LoVo (cell line): ENCODE measurements at places on chromosomes 2 and 18.

GRCh38 chr18:33844232-33844631 lies 266.2 kb downstream of the ASXL3 start:
- DNase-seq = no peak

- no peak for DNase-seq
These were observed 20.2 kb downstream of the CHST10 start for GRCh38 chr2:100397118-100397860.

- DNase-seq = no peak
These were observed 7.1 kb upstream of the SOS1 start for GRCh38 chr2:39127973-39128372.

DNA sequence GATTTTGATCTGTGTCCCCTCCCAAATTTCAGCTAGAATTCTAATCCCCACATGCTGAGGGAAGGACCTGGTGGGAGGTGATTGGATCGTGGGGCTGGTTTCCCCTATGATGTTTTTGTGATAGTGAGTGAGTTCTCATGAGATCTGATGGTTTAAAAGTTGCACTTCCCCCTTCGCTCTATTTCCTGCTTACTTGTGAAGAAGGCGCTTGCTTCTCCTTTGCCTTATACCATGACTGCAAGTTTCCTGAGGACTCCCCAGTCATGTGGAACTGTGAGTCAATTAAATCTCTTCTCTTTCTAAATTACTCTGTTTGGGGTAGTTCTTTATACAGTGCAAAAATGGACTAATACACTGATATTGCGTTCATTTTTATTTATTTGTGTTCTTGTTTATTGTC lies 636.8 kb upstream of the LINC00305 start:
- DNase-seq = no peak

DNA sequence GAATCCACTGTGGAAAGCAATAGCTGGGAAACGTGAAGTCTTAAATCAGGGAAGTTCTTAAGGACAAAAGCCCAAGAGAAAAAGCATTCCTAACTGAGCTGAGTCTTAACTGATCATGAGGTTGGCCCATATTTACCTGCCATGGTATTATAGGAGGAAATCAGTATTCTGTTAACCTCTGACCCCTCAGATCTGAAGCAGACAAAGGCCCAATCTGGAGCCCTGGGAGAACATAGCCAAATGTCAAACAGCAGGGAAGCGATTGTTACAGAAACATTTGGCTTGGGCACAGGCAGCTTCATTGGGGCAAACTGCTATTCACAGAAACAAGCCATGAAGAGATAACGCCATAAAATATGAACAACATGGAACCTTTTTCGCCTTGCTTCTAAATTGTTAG lies 18.8 kb downstream of the EPHA4 start:
- DNase-seq = no peak

DNA sequence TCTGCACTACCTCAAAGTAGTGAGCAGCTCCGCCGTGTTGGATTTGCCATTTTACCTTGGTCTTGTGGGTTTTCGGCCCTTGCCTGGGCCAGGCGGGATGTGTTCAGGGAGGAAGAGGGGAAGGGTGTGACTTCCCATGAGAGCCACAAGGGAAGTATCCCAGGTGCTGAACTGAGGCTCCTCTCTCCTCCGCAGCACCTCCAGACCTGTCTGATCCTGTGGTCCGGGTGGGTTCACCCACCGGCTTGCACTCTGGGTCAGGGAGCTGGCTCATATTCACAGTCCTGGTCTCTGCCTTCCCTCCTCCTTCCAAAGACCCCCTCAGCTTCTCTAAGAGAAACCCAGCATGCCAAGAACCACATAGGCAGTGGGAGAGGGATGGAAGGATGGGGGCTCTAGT lies 235.8 kb downstream of the SEPTIN10 start:
- DNase-seq = no peak

GRCh38 chr18:3482258-3482657 lies 32.3 kb downstream of the TGIF1 start:
- DNase-seq = no peak

DNA sequence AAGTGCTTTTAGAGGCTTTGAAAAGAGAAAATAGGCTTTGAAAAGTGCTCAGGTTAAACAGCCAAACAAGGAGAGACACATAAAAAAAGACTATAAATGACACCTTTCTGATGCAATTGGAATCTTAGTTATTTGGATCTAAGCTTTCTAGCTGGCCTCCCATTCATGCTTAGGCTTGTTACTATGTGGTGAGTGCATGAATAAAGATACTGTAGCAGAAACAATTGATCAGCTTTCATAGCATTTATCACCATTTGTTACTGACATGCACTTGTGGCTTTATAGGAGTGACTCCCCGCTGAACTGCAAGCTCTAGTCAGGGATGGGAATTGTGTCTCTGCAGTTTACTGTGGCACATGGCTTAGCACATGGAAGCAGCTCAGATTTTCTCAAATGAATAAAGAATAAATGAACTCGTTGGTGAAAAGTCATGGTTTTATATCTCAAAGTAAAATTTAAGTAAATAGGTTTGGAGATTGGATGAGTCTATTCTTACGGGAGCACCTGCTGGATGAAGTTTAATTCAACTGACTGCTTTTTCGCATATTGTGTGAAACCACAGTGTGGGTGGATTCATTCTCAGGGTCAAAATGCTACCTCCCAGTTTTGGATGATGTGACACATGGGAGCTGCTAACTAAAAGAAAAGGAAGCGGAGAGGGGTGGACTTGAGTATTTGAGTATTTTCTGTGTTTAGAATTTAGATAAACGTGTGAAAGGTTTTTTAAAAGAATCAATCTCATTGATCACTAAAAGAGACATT lies 91.1 kb upstream of the NOL4 start:
- DNase-seq = no peak

DNA sequence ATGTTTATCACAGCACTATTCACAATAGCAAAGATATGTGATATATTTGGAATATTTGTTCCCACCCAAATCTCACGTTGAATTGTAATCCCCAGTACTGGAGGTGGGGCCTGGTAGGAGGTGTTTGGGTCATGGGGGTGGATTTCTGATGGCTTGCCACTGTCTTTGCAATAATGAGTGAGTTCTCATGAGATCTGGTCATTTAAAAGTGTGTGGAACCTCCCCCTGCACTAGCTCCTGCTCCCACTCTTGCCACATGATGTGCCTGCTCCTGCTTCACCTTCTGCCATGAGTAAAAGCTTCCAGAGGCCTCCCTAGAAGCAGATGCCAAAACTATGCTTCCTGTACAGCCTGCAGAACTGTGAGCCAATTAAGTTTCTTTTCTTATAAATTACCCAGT lies 72.2 kb upstream of the DYNC1I2 start:
- DNase-seq = no peak

DNA sequence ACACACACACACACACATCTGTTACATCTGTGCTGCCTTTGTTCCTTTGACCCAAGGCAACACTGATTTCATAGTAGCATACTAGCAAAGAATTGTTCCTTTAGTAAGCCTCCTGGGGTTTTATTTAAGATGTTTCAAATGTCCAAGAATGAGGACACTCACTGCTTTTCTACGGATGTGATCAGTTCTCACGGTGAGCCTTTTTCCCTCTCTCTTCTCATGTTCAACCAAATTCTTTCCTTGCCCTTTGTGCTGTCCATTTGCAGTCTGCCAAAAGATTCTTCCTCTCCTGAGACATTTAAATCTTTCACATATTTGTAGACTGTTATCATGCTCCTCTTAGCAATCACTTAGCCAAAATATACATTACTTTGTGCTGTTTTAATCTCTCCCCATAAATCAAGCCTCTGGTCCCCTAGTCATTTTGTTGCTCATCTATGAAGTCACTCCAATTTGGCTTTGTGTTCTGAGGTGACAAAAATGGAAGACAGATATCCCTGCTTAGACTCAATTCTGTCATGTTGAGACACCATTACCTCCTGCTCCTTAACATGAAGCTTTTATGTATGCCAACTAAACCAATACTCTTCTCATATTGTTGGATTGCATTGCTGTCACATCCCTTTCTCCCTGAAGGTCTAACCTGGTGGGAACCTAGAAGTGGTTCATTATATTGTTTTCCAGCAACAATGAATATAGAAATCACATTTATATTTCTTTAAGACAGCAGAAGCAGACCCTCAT lies 1605.3 kb upstream of the ACVR2A start:
- DNase-seq = no peak

DNA sequence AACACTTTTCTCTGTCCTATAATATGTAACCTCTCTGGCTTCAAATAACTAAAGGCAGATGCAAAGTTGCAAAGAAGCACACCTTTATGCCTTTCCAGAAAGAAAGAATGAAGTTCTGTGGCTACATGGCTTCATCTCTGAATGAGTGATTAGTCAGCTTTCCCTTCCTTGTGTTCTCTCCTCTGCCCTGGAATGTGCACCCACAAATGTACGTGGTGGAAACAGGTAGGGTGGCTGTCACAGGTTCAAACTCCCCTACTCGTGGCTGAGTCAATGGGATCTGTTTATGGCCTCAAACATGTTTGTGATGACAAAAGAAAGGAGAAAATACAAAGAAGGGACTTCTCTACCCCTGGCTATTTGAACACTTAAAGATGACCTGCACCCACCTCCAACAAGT lies 55.5 kb upstream of the ACVR2A start:
- DNase-seq = no peak

- no peak for DNase-seq
These were observed 48.6 kb downstream of the ETAA1 start for GRCh38 chr2:67445652-67446268.

- no peak for DNase-seq
These were observed 11.2 kb downstream of the CWC22 start for GRCh38 chr2:179995741-179996515.

GRCh38 chr2:240931319-240931949 lies 25.3 kb downstream of the CROCC2 start:
- DNase-seq = no peak

DNA sequence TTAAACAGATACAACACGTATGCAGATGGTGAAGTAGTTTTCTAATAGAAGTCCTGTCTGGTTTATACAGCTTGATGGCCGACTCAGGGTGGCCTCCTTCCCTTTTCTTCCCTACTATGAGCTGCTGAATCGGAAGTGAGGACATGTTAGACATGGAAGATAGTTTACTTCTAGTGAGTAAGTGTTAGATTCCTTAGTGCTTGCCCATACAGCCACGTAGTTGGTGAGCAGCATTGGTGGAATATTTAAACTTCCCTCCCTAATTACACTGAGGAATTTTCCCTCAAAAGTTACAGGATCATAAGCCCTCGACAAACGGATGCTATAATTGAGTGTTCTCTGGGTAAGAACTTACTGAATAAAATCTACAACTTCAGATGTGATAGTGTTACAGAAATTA lies 52.1 kb downstream of the RHBDD1 start:
- DNase-seq = no peak

DNA sequence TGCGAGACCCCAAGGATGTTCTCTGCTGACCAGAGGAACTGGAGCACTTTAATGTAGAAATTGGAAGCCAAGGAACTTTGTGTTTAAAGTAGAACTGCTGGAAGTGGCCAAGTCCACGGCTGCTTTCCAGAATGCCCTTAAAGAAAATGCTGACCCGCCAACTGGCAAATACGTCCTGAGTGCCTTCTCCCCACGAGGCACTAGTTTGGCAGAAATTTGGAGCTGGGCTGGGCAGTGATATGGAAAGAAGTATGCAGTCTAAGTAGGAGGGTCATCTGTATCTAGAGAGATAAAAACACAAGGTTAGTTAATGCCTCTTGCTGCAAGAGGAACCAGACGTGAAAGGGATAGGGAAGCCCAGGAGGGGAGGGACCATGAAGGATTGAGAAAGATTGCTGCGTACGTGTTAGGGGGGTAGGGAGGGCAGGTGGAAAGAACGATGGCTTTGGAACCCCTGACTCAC lies 59.3 kb upstream of the RFX8 start:
- no peak for DNase-seq

DNA sequence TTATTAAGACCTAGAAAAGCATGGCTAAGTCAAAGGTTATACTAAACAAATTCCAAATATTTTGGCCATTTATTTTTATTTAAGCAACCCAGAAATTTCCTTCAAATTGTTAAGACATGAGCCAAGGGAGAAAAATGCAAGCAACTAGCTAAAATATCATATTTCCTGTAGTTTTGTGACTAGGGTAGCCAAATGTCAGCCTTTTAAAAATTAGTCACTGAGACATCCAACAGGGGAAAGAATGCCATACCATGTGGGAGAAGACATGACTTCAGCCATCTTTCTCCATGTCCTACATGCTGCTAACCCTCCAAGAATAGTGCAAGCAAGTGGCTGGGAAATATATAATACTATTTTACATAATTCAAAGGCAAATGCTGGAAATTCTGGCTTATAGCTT lies 197.9 kb downstream of the DSEL start:
- DNase-seq = no peak

GRCh38 chr2:25387876-25388449 lies 46.2 kb upstream of the DNMT3A start:
- no peak for DNase-seq

DNA sequence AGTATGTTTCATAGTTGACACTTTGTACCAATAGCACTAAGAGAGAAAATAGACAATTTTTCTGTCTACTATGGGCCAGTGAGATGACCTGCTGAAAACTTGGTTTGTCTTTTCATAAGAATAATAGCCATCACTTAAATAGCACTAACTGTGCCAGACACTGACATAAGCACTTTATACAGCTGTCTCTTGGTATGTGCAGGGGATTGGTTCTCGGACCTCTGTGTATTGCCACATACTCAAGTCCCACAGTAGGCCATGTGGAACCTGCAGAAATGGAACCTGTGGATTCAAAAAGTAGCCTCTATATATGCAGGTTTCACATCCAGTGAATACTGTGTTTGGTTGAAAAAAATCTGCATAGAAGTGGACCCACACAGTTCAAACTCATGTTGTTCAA lies 126.7 kb downstream of the XRCC5 start:
- no peak for DNase-seq

DNA sequence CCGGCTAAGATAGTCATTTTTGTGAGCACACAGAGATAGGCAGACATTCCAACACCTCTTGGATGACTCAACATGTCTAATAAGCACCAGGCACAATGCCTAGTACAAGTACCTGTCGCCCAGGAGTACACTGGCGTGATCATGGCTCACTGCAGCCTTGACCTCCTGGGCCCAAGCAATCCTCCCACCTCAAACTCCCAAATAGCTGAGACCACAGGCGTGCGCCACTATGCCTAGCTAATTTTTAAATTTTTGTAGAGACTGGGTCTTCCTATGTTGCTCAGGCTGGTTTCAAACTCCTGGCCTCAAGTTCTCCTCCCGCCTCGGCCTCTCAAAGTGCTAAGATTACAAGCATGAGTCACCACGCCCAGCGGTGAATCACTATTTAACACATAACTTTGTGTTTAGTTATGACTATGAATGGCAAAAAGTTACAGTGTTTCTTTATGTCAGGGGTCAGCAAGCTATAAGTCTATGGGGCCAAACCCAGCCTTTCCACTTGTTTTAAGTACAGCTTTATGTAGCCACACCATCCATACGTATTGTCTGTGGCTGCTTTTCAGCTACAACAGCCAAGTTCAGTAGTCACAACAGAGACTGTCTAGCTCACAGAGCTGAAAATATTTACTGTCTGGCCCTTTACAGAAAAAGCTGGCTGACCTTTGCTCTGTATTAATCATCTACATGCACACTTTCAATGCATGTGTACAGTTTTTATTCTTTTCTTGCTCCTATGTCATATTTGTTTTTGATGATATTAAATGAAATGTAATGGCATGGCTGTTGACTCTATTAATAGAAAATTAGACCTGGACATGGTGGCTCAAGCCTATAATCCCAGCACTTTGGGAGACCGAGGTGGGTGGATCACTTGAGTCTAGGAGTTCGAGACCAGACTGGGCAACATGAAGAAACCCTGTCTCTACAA lies 18.7 kb downstream of the ORC2 start:
- DNase-seq = peak; percentile 88

GRCh38 chr2:66827851-66828250 lies 392.9 kb downstream of the MEIS1 start:
- no peak for DNase-seq

- DNase-seq = no peak
These were observed 177.1 kb upstream of the KLHL29 start for GRCh38 chr2:23207871-23208270.

- DNase-seq = peak; percentile 2
These were observed 100.9 kb downstream of the WDSUB1 start for GRCh38 chr2:159185401-159186130.
